Amniotic epithelial cell (primary cell): ENCODE measurements at places on chromosomes 5 and 9.

GRCh38 chr9:93041108-93041802 is 17.2 kb upstream of the SUSD3 start:
- DNase-seq: no peak

- DNase-seq: no peak
Observed at GRCh38 chr9:135178498-135178897, 91.0 kb downstream of the OLFM1 start.

- DNase-seq: no peak
Observed at GRCh38 chr5:1834022-1834551, 32.9 kb downstream of the NDUFS6 start.

GRCh38 chr5:132459031-132459982 is 31.3 kb downstream of the IRF1 start:
- DNase-seq: peak; percentile 22

- no peak for DNase-seq
Observed at GRCh38 chr9:29668732-29669131, 2095.5 kb upstream of the C9orf72 start.

GRCh38 chr5:166349046-166349445 is 1942.4 kb upstream of the WWC1 start:
- DNase-seq: no peak

- DNase-seq: no peak
Observed at GRCh38 chr5:100757618-100758017, 145.5 kb downstream of the ST8SIA4 start.

- no peak for DNase-seq
Observed at GRCh38 chr9:71243951-71244350, 122.5 kb upstream of the TRPM3 start.

DNA sequence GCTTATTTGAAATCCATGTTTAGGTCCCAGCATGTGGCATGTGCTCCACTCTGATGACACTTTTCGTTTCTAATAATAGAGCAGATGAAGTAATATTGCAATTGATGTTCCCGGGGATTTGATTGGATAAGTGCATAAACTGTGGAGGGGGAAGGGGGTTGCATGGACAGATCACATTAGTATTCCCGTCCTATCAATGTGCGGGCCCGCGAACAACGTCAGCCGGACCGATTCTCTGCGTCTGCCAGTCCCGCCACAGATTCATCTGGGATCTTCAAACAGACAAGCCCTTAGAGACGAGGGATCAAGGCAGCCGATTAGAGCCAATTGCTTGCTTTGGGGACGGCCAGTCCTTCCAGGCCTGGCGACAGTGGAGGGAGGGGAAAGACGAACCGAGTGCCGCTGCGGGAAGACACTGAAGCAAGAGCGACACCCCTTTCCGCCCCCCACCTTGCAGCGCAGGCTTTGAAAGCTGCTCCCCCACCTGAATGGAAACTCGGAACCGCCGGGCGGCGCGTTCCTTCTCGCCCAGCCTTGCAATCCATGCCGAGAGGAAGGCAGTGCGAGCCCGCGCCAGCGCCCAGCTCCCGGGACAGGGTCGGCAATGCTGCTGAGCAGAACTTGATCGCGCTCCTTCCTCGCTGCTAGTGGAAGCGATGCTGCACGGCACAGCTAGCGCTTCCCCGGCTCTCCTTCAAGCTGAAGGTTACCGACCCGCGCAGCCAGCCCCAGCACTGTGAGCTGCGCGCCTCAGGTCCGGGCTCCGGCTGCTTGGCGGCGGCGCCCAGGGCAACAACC is at the start of gene RGS7BP:
TSS of gene RGS7BP (plus strand) at position 247 of the 798 bp plus-strand sequence. CDS start 610 bp downstream, outside the sequence.
- DNase-seq: peak; percentile 12

DNA sequence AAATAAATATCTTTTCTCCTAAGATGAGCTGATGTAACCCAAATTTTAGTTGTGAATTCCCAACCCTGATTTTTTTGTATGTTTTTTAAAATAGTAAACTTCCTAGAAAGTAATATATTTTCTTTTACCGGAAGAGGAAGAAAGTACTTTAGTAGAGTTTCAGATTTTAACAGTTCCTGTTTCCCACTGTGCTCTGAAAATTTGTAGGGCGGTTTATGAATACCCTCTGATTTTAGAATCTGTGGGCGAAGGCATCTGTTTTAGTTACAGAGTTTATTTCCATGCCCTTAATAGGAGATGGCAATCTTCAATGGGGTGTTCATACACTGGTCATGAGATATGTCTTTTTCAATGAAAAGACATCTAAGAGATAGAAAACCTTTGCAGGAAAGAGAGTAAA is 3.7 kb upstream of the HOMER1 start:
- DNase-seq: no peak

DNA sequence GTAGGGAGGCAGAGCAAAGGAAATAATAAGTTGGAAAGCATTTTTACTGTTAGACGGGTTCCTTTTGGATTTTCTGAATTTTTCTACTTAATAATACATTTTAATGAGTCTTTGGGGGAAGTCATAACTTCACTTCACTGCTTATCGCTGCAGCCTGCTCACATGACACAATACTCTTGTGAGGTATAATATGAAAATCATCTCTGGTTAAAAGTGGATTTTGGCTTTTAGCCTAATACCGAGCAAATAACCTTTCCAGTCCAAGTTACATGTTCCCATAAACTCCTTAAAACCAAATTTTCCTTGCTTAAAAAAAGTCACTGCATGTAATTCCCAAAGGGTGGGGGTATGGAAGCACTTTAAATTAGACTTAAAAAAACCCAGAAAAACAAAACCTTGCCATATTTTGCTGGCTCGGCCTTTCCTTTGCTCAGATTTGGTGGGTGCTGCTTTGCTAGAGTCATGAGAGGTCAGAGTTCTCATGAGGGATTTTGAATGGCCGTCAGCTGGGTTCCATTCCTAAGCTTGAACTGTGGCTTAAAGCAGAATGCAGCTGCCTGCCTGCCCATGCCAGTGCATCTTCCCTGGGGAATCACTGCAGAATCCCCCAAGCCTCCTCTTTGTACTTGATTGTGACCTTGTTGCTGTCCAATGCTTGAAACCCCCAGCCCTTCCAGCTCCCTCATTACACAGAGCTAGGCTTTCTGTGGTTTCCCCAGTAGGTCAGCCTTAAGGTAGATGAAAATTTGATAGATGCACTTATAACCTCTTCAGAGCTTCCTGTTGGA is 331.8 kb downstream of the KDM4C start:
- DNase-seq: no peak

DNA sequence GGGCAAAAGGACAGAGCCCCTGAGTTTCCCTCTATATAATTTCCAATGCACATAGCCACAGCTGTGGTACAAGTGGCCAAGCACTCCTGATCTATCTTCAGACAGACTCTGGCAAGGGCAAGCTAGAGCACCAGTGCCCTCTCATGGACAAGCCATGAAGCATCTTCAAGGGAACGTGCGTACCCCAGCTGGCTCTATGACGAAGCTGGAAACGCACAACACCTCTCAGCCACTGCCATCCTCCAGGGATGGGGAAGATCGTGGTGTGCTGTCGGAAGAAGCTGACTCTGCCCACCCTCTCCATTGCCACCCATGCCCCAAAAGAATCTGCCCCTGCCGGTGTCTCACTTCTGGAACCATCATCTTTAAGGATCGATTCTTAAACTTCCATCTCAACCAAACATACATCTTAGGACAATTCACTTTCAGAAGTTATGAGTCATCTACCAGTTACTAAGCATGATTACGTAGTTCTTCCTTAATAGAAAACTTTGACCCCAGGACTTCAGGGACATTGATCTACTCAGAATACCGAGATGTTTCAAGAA is 482.9 kb downstream of the AGTPBP1 start:
- no peak for DNase-seq

GRCh38 chr5:143837306-143837848 is 25.4 kb downstream of the HMHB1 start:
- DNase-seq: no peak
